ENCODE measurements at places on chromosomes 2 and 18.
A peak's percentile ranks its signal among the peaks of the same experiment; 100 is the strongest.

DNA sequence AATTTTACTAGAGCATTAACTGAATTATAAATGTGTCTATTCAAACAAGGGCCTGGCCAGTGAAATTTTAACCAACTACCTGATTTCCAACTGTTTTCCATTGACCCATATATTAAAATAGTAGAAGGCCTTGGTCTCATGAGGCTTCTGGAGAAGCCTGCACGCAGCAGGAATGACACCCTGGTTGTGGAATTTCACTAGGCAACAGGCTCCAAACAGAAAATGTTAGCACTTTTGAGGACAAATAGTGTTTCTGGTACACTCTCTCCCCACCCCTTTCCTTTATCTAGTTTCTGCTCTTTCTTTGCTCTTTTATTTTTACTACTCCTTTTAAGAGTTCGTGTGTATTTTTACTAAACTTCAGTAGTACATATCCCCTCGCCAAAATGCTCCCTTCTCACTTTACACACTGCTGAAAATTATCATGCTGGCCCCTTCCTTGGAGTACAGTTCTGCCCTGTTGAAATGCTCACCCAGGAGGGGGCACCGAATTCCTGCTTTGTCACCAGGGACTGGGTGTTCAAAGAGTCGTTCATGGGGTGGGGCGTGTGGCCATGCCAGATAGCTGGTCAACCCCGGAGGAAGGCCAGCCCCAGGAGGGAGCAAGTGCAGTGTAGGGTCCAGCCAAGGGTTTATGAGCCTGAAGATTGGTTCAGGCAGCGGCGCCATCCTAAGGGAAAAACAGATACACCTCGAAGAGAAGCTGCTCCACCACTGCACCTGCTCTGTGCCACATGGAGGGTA lies 22.1 kb upstream of the COL6A3 start:
- DNase-seq, result no peak

DNA sequence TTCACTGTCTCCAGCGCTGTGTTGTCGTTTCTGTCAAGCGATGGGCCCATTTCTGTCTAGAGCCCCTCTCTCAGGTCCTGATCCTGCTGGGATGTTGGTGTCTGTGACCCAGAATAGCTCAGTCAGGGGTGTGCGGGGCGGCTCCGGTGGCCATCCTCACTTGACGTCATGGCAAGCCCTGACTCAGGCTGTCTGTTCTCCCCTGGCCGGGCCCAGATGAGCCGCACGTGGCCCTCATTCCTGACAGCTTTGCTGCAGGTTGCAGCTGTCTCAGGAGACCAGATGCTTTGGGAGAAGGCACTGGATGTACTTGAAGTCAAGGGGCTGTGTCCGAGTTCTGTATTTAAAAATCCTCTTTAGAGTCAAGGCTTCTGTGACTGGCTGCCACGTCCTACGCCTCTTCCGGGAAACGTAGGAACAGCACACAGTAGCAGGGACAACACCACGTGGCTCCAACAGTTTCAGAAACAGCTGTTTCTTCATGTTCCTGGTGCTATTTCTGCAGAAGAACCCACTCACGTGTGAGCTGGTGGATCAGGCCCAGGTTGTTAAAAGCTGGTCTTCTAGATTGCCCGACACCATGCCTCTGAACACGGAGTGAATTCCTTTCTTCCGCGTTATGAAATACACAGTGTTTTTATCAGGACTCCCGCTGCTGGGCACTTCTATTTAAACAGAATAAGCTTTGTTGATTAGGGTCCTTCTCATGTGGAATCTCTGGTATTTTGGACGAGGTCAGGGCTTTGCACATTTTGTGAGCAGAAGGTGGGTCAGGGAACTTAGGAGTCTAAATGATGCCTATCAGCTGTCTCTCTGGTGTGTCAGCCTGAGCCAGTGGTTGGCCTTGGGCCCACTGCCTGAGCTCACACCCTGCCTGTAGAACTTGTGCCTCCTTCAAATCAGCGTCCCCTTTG lies 28.3 kb upstream of the NTSR2 start:
- DNase-seq, result peak; percentile 37

GRCh38 chr2:237600205-237600846 lies 9.8 kb upstream of the RAB17 start:
- DNase-seq, result peak; percentile 52

- no peak for DNase-seq
These were observed 56.0 kb downstream of the UBE2E3 start for GRCh38 chr2:181036445-181036844.

DNA sequence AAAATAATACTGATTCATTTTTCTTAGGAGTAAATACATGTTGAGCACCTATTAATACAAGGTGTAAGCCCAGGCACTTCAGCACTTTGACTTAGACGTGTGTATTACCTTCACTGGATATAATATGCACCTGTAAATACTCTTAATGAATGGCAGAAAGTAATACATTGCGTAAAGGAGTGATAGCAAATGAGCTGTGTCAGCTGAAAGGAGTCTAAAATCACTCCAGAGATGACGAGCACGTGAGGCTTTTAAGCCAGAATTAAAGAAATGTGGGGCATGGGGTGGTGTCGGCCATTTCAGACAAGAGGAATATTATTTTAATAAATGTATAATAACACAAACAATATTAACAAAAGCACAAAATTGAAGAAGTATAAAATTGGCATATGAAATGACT lies 722.7 kb downstream of the EPHA4 start:
- no peak for DNase-seq

DNA sequence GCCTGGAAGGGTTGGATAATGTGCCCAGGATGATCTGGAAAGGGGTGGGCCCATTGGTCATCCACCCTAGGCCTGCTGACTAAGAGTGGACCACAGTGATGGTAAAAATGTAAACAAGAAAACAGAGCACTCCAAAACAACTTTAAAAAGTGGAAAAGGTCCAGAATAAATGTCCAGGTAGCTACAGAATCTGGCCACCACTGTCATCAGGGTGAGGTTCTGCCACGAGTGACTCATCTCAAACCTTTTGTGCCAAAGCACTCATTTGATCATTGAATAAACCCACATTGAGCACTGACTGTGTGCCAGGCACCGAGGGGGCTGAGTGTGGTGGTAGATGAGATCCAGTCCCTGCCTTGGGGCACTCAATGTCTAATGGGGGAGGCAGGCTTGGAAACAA lies 64.9 kb downstream of the EMX1 start:
- DNase-seq, result no peak

DNA sequence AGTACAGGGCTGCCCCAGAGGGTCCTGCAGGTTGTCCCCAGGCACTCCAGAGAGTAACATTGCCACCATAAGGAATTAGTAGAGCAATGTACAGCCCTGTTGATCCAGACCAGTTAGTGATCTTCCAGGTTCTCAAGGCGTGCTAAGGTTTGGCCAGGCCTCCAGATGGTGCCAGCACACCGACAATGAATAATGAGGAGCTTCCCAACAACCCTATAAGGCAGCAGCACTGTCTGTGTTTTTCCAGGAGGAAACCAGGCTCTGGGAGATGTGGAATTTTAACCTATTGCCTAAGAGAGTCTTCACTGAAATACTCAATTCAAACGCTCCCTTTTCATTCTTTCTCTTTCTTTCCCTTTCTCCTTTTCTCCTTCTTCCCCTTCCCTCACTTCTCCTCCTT lies 122.1 kb downstream of the MGAT5 start:
- no peak for DNase-seq

DNA sequence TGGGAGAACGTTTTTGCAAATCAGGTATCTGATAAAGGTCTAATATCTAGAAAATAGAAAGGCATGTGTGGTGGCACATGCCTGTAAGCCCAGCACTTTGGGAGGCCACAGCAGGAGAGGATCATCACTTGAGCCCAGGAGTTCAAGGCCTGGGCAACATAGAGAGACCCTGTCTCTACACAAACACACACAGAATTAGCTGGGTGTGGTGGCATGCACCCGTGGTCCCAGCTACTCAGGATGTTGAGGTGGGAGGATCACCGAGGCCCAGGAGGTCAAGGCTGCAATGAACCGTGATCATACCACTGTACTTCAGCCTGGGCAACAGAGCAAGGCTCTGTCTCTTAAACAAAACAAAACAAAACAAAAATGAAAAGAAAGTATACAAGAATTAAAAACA lies 13.8 kb upstream of the TBR1 start:
- no peak for DNase-seq

DNA sequence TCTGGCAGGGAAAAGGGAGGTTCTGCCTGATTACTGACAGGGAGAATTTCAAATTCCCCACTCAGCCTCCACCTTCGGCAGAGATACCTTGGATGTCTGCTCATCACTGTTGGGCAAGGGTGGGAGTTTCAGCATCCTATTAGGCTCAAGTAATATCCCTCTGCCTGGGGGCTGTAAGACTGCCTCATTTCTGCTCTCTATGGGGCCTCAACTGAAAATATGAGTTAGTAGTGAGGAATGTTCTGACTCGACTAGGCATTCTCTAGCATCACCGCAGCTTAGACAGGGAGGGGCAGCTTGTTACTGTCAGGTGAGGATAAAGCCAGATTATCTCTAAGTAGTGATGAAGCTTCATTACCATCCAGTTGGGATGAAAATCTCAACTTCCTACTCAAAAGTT lies 87.7 kb upstream of the LRP1B start:
- DNase-seq, result no peak

- no peak for DNase-seq
These were observed 39.5 kb downstream of the ACSL3 start for GRCh38 chr2:222900354-222900753.

GRCh38 chr2:231413456-231413855 lies 17.9 kb downstream of the B3GNT7 start:
- no peak for DNase-seq

- no peak for DNase-seq
These were observed 19.6 kb downstream of the TMEM17 start for GRCh38 chr2:62486439-62486765.

- DNase-seq, result no peak
These were observed 23.1 kb upstream of the ATG16L1 start for GRCh38 chr2:233228376-233228775.

DNA sequence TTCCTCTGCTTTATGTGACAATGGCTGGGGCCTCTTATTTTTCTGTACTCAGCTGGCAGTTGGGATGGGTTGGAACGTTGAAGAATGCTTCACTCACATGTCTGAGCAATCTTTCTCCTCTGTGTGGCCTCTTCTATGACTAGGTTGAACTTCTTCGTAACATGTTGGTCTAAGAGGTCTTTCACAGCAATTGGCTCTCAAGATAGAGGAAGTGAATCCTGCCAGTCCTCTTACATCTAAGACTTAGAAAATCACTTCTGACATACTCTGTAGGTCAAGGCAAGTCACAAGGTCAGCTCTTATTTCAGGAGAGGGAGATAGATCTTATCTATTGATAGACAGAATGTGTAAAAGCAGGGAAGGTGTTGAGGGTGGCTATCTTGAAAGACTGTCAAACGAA lies 174.1 kb downstream of the NYAP2 start:
- no peak for DNase-seq

DNA sequence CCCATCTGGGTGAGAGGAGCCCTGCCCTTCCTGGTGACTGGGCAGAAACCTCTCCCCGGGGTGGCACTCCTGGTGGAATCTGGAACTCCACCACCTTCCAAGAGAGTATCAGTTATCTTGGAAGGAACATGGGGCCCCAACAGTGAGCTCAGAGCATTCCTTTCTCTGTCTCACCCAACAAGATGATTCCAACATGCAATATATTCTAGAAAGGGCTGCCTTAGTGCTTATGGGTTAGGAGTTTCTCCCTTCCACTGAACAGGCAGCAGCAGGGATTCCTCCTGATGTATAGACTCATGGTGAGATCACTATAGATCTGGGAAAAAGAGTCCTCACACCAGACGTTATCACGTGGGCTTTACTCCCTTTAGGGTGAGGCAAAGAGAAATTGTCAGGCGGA lies 147.1 kb downstream of the COL4A4 start:
- DNase-seq, result no peak

GRCh38 chr2:201021914-201022313 lies 49.6 kb downstream of the HYCC2 start:
- no peak for DNase-seq

GRCh38 chr2:105806996-105807395 lies 62.3 kb downstream of the NCK2 start:
- no peak for DNase-seq

DNA sequence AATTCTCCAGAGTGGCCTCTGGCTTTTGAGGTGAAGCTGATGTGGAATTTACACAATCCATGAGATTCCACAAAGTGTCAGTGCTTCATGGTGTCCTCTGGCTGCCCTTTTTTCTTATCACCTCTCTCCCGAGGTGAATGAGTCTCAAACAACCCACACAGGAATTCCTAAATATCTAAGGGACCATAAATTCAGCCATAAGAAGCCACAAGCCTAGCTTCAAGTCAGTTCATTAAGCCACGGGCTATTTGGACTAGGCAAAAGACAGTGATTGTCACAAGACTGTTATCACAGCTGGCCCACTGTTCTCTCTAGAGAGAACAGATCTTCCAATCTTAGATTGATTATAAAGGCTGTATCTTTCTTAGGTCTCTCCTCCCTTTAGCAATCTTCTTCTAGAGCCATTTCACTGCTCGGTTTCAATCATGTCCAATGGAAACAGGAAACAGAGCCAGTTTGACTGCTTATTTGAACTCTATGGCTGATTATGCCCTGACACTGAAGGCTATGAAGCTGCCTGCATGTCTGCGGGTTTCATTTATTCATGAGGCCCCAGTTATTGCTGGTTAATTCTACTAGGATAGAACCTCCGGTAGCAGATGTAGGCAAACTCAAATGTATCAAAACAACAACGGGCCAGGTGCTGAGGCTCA lies 4.1 kb downstream of the NEMP2 start:
- DNase-seq, result peak; percentile 14

- no peak for DNase-seq
These were observed 947.0 kb upstream of the CDH2 start for GRCh38 chr18:29123706-29124530.
